PC-3 (cell line): ENCODE measurements at places on chromosomes 16 and 17. TPM values are rescaled to one million over a fixed set of nuclear protein-coding genes. Genes with fewer than 3 reads are reported as not detected.

GRCh38 chr16:77599793-77600415, 122.4 kb upstream of the NUDT7 start:
- no peak overlapping the region for H3K27ac ChIP-seq
- H3K36me3 ChIP-seq: no peaks in the 10 kb centered on the region
- DNase-seq: peak; percentile 43
- no peaks in the 10 kb centered on the region for H3K27me3 ChIP-seq
- no peak overlapping the region for H3K4me3 ChIP-seq

DNA sequence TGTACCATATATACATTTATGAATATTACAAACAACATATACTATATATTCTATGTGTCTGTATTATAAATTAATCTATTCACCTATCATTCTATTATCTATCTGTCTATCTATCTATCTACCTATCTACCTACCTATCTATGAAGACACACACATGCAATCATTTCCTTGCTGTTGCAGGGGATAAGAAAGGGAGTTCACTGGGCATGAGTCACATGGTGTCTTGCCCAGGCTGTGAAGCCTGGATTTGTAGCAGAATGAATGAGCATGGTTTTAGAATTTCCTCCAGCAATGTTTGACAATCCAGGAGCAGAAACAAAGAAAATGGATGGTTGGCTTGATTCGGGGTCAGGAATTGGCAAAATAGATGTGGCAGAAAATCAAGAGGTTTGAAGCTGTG, 23.2 kb upstream of the FAM20A start:
- no peak for DNase-seq
- H3K27me3 ChIP-seq: no peaks in the 10 kb centered on the region
- peaks cover 31% of the 10 kb centered on the region for H3K4me1 ChIP-seq
- no peak overlapping the region for H3K4me3 ChIP-seq

DNA sequence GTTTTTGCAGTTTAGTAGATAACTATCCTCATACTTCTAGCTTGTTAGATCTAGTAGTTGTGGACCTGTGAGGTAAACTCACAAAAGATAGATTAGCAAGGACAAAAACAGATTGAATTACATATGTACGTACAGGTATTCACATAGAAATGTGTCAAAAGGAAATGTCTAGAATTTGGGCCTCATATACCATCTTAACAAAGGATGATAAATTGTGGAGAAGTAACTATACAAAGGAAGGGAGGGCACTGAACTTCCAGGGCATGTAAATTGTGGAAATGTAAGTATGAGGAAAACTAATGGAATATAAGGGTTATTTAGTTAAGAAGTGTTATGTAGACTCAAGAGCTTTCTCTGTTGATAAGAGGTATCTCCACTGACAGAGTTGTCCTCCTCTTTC, 477.3 kb downstream of the KCNJ2 start:
- peaks cover 58% of the 10 kb centered on the region; the same call in 1 of the 2 replicates for H3K27me3 ChIP-seq
- no peaks in the 10 kb centered on the region for H3K4me1 ChIP-seq
- DNase-seq: no peak
- no peak overlapping the region for H3K27ac ChIP-seq

GRCh38 chr17:15908378-15908777, 36.6 kb upstream of the ADORA2B start:
- no peak overlapping the region for H3K4me3 ChIP-seq
- no peaks in the 10 kb centered on the region for H3K27me3 ChIP-seq
- no peaks in the 10 kb centered on the region for H3K36me3 ChIP-seq
- H3K4me1 ChIP-seq: peaks cover 17% of the 10 kb centered on the region

GRCh38 chr16:56257239-56257638, 66.0 kb downstream of the GNAO1 start:
- peaks cover 47% of the 10 kb centered on the region for H3K27me3 ChIP-seq

DNA sequence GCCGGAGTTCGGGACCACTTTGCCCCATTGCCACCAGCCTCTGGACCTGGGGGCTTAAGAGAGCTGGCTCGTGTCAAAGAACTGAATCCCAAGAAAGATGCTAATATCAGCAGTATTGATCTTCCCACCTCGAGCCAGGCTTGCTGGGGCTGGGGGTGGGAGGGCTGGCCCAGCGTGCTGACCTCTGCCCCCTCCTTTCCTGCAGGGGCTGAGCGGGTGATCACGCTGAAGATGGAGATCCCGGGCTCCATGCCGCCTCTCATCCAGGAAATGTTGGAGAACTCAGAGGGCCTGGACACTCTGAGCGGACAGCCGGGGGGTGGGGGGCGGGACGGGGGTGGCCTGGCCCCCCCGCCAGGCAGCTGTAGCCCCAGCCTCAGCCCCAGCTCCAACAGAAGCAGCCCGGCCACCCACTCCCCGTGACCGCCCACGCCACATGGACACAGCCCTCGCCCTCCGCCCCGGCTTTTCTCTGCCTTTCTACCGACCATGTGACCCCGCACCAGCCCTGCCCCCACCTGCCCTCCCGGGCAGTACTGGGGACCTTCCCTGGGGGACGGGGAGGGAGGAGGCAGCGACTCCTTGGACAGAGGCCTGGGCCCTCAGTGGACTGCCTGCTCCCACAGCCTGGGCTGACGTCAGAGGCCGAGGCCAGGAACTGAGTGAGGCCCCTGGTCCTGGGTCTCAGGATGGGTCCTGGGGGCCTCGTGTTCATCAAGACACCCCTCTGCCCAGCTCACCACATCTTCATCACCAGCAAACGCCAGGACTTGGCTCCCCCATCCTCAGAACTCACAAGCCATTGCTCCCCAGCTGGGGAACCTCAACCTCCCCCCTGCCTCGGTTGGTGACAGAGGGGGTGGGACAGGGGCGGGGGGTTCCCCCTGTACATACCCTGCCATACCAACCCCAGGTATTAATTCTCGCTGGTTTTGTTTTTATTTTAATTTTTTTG, 8.5 kb downstream of the GJD3 start:
- no peak overlapping the region for H3K27ac ChIP-seq
- H3K4me1 ChIP-seq: no peaks in the 10 kb centered on the region
- H3K36me3 ChIP-seq: peaks cover 2% of the 10 kb centered on the region; the same call in 1 of the 2 replicates
- no peak for DNase-seq
- H3K4me3 ChIP-seq: no peak overlapping the region

DNA sequence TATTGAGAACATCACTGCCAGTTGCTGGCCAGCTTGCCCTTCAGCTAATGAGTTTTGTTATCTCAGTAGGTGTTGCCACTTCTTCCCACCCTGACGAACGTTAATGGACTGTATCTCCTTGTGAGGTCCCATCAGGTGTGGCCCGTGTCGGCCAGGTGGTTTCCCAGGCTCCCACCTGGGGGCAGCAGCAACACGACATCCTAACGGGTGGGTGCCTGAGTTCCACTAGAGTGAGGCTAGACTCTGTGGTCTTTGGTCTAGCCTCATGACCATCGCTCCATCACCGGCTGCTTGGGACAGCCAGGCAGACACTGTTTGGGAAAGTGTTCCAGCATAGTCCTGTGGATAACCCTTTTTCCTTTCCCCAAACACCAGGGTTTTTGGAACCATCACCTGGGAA, 45.6 kb upstream of the LCMT1 start:
- DNase-seq: no peak
- H3K27ac ChIP-seq: no peak overlapping the region
- H3K4me3 ChIP-seq: no peak overlapping the region
- H3K27me3 ChIP-seq: no peaks in the 10 kb centered on the region

- no peak overlapping the region for H3K27ac ChIP-seq
- no peaks in the 10 kb centered on the region for H3K4me1 ChIP-seq
These were observed 189.9 kb downstream of the ZFHX3 start for GRCh38 chr16:72857834-72858664.

DNA sequence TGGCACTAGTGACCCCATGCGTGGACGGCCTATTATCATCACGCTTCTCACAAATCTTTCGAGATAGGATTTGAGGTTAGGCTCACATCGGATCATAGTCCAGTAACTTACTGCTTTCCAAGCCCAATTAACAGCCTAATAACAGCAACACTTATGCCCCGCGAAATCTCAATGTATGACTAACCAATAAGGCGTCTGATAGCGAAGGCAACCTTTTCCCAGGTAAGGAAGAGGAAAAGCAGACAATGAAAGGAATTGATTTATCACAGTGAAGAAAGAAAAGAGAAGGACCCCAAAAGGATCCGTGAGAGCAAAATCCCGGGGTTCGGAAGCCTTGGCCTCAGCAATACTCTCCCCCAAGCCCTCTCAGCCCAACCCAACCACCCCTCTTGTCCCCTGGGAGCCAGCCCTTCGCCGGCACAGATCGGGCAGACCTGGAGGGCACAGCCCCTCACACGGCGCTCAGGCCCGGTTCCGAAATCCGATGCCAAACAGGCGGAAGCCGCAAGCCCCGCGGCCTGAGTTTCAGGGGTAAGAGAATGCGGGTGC, 534 bp downstream of the GPATCH8 start:
- H3K27ac ChIP-seq: peak overlapping the region; percentile 66
- DNase-seq: peak; percentile 38
- peaks cover 29% of the 10 kb centered on the region for H3K4me1 ChIP-seq
- H3K4me3 ChIP-seq: peak overlapping the region; percentile 94
- no peaks in the 10 kb centered on the region for H3K27me3 ChIP-seq

GRCh38 chr17:69593351-69593715, 178.8 kb downstream of the MAP2K6 start:
- peaks cover 7% of the 10 kb centered on the region for H3K4me1 ChIP-seq
- H3K36me3 ChIP-seq: no peaks in the 10 kb centered on the region
- no peak for DNase-seq

- no peaks in the 10 kb centered on the region for H3K4me1 ChIP-seq
- no peak overlapping the region for H3K27ac ChIP-seq
- H3K4me3 ChIP-seq: no peak overlapping the region
- no peak for DNase-seq
- H3K27me3 ChIP-seq: no peaks in the 10 kb centered on the region
- no peaks in the 10 kb centered on the region for H3K36me3 ChIP-seq
These were observed 393 bp downstream of the SERPINF2 start for GRCh38 chr17:1743088-1743439.

Gene DNAH9
- total RNA-seq: 0.11 TPM in 1 of 2 replicates, not detected in the other

Gene DHRS7C
- not detected in 2 replicates for total RNA-seq

Gene RASL10B
- 0.52 and 0.77 TPM in 2 replicates for total RNA-seq

Gene PIRT
- not detected in 2 replicates for total RNA-seq

Gene CACNG1
- not detected in 2 replicates for total RNA-seq

Gene CASKIN1
- 1.6 and 1.7 TPM in 2 replicates for total RNA-seq
